ENCODE measurements at places on chromosomes 16 and 17. TPM values are rescaled to one million over a fixed set of nuclear protein-coding genes. Genes with fewer than 3 reads are reported as not detected.

Gene CCR7
- total RNA-seq = not detected

Gene PHB1
- 121 TPM for total RNA-seq

Gene TNRC6C
- 11.8 TPM for total RNA-seq

Gene NOTUM
- total RNA-seq = not detected

Gene OTOA
- 0.07 TPM for total RNA-seq

Gene CRISPLD2
- 0.07 TPM for total RNA-seq

Gene RNF151
- not detected for total RNA-seq

Gene NFAT5
- total RNA-seq = 49.0 TPM

Gene CA5A
- total RNA-seq = not detected

Gene DPEP3
- total RNA-seq = not detected

Gene OR4D1
- not detected for total RNA-seq

Gene KRT25
- not detected for total RNA-seq

Gene ZP2
- total RNA-seq = not detected

Gene ANKS4B
- total RNA-seq = not detected

Gene CACNG3
- total RNA-seq = not detected

Gene TNFRSF13B
- total RNA-seq = not detected

Gene YPEL2
- total RNA-seq = 67.2 TPM

Gene PYY
- total RNA-seq = not detected

Gene CCL8
- not detected for total RNA-seq

Gene TMEM95
- not detected for total RNA-seq

Gene KRTAP9-4
- not detected for total RNA-seq

Gene NLRC3
- 2.7 TPM for total RNA-seq

Gene FBXW10
- not detected for total RNA-seq

Gene CSH1
- not detected for total RNA-seq

Gene ACSM2A
- total RNA-seq = under 0.01 TPM

Gene ATP2A1
- 0.36 TPM for total RNA-seq

Gene RNF112
- total RNA-seq = not detected

Gene FNDC8
- not detected for total RNA-seq

Gene SECTM1
- 3.7 TPM for total RNA-seq

Gene IKZF3
- total RNA-seq = not detected

Gene JPH3
- total RNA-seq = 0.13 TPM

Gene TMEM204
- total RNA-seq = 14.9 TPM

Gene HBZ
- total RNA-seq = not detected

Gene APOBR
- not detected for total RNA-seq

Gene SPATA22
- 0.65 TPM for total RNA-seq

Gene HYDIN
- not detected for total RNA-seq

Gene ARL2BP
- total RNA-seq = 145 TPM

Gene TMC5
- not detected for total RNA-seq

Gene CCL1
- total RNA-seq = not detected

Gene XAF1
- 12.8 TPM for total RNA-seq
